Hematopoietic multipotent progenitor cell treated with erythropoietin and hydrocortisone succinate and interleukin-3 and kit ligand, for 6 days (in vitro differentiated cells): ENCODE measurements at places on chromosomes 6 and 20.
A peak's percentile ranks its signal among the peaks of the same experiment; 100 is the strongest.

DNA sequence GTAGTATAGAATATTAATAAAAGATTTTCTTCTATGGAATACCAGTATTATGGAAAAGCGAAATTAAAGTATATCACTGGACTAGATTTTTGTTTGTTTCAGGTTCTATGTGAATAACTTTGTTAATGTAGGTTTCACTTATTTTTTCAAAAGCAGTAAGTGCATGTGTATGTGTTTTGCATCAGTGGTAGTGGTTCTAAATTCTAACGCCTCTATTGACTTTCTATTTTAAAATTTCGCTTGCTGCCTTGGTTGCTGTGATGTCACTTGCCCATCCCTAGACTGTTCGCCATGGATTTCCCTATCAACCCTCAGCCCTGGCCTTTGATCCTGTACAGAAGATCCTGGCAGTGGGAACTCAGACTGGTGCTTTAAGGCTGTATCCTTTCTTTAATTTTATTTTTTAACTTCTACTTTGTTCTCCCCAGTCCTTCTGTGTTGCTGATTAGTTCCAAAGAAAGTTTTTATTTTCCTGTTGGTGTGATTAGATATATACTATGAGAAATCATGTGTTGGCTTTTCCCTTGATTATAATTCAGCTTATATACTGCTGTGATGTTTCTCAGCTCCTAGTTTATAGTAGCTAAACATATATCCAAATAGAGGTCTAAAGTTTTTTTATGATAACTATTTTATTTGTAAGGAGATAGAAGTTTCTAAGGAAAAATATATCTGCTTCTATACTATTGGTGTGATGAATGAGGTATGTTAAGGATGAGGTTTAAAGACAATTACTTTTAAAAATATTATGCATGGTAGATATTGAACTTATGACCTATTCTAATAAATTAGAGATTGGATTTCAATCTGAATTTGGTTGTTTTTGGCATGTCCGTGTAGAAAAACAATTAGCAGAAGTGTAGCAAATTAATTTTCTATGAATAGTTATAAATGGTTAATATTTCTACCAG, 1.7 kb downstream of the STXBP5 start:
- DNase-seq, result peak; percentile 62

- no peak for DNase-seq
Observed at GRCh38 chr6:146955570-146955969, 248.6 kb upstream of the STXBP5 start.

DNA sequence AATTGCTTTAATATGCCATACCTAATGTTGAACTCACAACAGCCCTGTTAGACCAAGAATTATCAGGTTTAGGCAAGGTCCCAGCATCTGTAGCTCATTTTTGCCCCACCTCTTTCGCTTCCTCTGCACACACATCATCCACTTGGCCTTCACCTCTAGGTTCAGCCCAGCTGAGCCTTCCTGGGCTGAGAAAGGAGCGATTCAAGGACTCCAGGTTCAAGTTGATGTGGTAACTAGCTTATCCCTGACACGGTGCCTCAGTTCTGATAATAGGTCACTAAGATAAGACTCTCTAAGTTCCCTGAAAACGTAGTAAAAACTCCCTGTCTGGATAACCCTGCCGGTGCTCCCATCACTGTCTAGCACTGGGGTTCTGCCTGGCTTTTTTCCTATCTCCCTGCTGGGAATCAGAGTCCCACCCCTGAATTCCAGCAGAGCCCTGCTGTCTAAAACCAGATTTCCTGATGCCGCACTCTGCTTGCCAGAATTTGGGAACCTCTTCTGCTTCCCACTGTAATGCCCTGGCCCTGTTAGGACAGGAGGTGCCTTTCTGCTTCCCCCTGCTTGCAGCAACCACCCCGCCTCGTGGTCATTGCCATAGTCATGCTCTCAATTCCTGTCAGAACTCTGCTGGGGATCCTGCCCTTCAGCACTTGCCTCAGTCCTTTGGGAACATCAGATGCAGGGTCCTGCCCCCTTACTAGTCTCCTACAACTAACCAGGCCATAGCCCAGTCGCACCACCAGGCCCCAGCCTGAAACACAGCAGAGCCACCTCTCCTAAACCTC, 47.6 kb downstream of the ALDH8A1 start:
- DNase-seq, result no peak

GRCh38 chr6:157547112-157547511, 166.1 kb downstream of the ZDHHC14 start:
- no peak for DNase-seq

DNA sequence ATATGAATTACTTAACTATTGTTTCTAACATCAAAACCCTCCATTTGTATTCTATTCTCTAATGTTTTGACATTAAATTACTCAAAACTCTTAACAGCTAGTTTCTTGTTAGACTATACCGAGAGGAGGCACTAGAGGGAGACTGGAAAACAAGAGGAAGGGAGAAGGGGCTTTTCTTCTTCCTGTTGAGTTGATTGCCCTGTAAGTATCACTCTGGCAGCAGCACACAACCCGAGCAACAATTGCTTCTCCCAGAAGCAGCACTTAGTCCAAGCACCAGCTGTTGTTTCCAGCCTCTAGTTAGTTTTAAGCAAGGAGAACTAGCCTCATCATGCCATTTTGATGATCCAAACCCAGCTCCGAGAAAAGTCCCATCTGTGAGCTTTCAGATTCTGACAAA, 603.8 kb downstream of the PRKN start:
- peak; percentile 5 for DNase-seq

GRCh38 chr20:10177326-10177725, 41.3 kb upstream of the SNAP25 start:
- no peak for DNase-seq

- no peak for DNase-seq
Observed at GRCh38 chr6:152355166-152355565, 282.0 kb downstream of the SYNE1 start.

DNA sequence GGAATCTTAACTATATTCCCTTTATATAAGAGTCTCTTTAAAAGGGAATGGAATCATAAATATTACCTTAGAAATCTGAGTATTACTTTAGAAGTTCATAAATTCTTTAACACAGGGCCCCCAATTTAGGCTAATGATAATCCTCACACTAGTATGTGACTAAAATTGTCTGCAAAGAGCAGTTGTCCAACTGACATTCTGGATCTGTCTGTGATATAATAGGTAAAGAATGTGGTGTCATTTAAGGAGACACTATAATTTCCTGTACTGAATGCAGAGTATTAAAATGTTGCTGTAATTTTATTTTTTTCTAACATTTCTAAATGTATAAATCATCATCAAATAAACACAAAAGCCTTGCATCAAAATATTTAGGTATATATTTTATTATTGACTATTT, 128.5 kb upstream of the DST start:
- DNase-seq, result no peak

DNA sequence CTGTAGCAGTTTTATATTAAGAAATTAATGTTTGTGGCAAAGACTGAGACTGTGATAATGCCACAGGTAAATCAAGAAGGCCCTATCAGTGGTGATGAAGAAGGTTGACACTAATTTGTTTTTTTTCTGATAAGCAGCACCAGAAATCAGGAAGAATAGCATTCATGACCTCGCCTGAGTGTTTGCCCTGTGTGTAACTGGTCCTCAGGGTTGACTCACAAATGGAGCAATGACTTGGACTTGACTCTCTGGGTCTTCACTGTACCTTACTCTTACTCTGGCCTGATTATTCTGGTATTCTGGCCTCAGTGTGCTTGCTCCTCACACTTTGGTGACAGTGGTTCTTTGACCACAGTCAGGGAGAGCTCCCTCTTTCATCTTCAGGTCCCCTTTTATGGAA, 243.9 kb downstream of the HAO1 start:
- no peak for DNase-seq

DNA sequence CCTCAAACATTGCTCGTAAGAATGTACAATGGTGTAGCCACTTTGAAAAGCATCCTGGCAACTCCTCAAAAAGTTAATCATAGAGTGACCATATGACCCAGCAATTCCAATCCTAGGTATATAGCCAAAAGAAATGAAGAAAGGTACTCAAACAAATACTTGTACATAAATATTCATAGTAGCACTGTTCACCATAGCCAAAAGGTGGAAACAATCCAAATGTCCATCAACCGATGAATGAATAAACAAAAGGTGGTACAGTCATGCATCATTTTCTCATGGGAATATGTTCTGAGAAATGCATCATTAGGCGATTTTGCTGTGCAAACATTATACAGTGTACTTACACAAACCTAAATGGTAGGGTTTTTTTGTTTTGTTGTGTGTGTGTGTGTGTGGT, 74.4 kb upstream of the TBC1D7 start:
- DNase-seq, result no peak

GRCh38 chr20:26163890-26164289, 467.2 kb upstream of the ZNF337 start:
- DNase-seq, result no peak

GRCh38 chr6:7153789-7154188, 46.0 kb downstream of the RREB1 start:
- DNase-seq, result no peak

DNA sequence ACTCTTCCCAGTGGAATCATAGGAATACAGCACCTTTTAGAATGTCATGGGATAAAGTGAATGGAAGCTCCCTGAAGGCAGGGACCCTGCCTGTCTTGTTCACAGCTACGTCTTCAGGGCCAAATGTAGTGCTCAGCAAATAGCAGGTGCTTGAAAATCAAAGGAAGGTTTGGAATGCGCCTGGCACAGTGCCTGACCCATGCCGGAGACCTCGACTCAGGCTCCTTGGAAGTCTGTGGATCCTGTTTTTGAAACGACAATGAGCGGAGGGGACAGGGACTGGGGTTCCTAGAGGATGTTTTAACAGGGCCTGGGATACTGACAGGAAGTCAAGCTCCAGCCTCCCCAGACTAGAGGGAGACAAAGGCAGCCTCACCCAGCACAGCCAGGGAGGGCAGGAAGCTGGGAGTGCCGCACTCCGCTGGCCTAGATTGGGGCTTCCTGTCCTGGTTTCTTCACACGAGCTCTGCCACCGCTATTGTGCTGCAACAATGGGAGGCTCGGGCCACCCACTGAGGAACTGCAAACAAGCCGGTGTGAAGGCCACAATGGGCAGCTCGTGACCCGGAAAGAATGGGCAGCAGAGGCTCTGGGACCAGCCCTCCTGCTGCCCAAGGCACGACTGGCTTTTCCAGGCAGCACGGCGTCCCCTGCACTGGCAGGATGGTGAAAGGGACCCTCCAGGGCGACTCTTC, 76.7 kb downstream of the PREX1 start:
- peak; percentile 74 for DNase-seq

- no peak for DNase-seq
Observed at GRCh38 chr6:29977425-29977727, 35.0 kb downstream of the HLA-A start.

- DNase-seq, result no peak
Observed at GRCh38 chr20:40697541-40697940, 8.5 kb upstream of the MAFB start.

DNA sequence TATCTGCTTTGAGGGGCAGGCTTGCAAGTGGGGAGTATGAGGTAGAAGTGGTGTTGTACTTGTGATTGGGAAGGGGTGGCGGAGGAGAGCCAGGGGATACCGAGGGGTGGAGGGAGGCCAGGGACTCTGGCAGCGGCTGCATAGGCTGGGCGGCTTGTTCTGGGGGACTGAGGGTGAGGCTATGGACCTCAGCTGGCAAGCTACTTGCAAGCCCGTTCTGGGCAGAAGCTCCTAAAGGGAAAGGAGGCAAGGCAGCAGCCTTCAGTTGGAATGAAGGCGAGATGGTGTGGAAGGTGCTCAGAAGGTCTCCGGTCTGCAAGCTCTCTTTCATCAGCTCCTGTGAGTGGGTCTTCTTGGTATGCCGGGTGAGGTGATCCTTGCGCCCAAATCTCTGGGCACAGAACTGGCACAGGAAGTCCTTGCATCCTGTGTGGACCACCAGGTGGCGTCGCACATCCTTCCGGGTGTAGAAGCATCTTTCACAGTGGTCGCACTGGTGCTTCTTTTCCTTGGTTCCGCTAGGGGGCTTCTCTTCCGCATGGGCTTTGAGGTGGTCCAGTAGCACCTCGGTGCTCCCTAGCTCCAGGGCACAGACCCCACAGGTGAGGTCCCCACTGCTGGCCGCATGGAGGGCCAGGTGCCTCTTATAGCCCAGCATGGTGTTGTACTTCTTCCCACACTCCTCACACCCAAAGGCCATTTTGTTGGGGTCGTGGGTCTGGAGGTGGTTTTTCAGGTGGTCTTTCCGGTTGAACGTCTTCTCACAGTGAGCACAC, 66.0 kb downstream of the PLAGL1 start:
- DNase-seq, result peak; percentile 88

DNA sequence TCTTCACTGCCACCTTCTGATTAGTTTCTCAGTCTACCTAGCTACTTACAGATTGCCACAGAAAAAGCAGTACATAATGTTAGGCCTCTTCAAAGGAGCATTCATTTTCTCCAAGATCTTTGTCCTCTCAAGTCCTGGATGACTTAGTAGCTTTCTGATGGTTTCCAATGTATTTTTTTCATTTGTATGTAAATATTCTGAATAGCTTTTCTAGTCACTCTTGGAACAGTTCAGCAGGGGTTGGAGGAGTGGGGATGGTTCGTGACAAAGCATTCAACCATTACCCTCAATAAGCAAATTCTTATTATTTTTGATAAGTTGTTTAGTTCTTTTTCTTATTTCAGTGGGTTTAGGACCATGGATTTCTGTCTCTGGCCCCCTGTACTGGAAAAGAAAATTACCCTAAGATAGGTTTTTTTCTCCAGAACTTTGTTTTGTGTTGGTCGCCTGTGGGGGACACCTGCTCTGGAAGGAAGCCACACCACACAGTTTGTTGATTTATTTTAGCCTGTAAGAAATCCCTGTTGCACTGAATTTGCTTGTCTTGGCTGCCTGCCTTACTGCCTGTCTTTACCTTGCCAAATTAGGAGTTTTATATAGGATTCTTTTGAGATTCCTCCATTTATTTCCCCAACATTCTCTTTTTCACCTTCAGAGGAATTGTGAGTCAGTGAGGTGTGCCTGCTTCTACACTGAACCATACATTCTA, 247.9 kb downstream of the RFPL4B start:
- no peak for DNase-seq

GRCh38 chr6:116158641-116159040, 32.7 kb upstream of the COL10A1 start:
- DNase-seq, result no peak

GRCh38 chr6:336159-337114, 44.1 kb downstream of the DUSP22 start:
- DNase-seq, result peak; percentile 74

DNA sequence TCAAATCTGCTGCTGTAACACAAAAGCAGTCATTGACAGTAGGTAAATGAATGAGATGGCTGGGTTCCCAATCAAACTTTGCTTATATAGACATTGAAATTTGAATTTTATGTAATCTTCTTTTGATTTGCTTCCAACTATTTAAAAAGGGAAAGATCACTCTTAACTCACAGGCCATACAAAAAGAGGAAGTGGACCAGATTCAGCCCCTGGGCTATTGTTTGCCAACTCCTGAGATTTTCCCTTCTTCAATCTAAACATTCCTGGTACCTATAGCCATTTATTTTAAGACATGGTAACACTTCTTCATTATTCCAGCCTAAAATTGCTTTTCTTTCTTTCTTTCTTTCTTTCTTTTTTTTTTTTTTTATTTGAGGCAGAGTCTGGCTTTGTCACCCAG, 260.6 kb downstream of the TFAP2A start:
- DNase-seq, result peak; percentile 5
